NCI-H2171 (cell line): ENCODE measurements at places on chromosomes 2 and 18.

DNA sequence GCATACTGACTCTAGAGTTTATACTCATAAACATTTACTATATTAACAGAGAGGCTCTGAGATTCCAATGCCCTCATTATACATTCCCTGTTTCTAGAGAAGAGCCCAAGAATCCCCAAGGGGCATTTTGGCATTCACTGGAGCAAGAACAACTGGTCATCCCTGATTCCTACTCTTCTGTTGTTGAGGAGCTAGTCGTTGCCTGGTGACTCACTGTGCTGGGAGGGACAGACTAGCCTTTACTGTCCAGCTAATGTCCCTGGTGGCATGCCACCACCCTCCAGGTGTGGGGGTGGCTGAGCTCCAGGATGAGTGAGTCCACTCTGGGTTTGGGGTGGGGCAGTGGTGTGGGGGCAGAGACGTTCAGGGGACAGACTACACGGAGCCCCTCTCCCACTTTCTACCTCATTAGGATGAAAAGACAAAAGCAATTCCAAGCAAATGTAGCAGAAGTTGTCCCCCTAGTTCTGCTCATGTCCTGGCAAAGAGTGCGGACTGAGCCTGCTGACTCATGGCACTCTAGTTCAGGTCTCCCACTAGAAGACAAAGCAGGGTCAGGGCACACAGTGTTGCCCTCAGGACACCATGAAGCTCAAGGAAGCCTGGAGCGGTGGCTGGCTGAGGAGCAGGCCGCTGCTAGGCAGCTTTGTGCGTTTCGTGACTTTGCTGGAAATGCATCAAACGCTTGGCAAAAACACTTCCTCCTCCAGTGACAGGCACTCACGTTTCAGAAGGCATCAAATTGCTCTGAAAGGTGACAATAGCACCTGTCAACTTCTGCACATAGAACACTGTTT is 49.4 kb downstream of the RHOB start:
- no peak for DNase-seq

DNA sequence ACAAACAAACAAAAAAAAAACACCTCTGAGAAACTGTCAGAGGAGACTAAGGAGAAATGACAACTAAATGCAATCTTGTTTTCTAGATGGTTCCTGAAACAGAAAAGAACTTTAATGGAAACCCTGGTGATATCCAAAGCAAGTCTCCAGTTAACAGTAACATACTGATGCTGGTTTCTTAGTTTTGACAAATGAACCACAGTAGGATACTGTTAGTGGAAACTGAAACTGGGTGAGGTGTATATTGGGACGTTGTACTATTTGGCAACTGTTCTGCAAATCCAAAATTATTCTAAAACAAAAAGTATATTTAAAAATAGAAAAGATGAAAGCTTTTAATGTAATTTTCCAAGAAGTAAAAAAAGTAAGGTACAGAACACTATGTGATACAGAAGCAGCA is 11.4 kb downstream of the SESTD1 start:
- DNase-seq: no peak

- DNase-seq: peak; percentile 33
Measured at GRCh38 chr2:104849618-104850141, 4.2 kb upstream of the POU3F3 start.

DNA sequence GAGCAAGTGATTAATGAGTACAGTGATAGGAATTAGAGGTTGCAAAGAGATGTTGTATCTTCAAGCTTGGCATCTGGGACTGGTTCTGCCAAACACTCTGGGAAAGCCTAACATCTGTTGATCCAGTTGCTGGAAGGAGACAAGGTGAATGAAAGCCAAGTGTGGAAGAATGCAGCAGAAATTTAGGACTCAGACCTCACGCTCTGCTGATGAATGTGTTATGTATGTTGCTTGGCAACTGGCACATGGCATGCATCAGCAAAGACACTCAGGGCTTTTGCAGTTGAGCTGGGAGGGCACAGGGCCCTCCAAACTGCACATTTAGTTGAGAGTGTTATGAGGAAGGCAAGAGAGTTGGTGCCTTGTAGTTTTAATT is 105.5 kb downstream of the COLEC12 start:
- no peak for DNase-seq
